ENCODE measurements at places on chromosomes 2 and 18.

DNA sequence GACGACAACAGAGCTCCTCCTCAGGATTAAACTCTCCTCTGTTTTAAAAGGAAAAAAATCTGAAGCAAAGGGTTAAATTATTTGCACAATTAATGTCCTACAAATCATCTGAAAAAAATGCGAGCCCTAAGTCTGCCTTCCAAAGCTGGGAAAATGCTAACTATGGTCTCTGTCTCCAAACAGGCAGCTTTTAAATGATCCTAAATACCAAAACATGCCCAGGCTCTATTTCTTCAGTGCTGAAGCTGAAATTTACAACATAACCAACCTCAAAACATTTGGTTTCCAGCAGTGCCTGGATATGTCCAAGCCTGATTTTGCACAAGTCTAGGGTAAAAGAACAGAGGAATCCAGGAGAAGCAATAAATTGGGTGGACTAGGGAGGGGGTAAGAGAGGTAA is 57.2 kb downstream of the LBH start:
- no peak for DNase-seq

- no peak for DNase-seq
These were observed 392.2 kb upstream of the FIGN start for GRCh38 chr2:164127971-164128527.

GRCh38 chr2:218128781-218129457 is 3.1 kb downstream of the CXCR2 start:
- DNase-seq = no peak

DNA sequence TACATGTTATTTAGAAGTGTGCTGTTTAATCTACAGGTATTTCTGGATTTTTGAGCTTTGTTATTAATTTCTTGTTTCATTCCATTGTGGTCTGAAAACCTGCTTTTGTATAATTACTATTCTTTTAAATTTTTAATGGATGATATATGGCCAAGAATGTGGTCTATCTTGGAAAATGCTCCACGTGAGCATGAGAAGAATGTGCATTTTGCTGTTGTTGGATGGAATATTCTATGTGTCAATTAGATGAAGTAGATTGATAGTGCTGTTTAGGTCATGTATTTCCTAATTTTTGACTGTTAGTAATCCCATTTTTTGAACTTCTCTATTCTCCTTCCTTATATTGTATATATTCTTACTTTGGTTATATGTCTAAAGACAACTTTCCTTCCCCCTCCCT is 19.9 kb upstream of the TTN start:
- DNase-seq = no peak

DNA sequence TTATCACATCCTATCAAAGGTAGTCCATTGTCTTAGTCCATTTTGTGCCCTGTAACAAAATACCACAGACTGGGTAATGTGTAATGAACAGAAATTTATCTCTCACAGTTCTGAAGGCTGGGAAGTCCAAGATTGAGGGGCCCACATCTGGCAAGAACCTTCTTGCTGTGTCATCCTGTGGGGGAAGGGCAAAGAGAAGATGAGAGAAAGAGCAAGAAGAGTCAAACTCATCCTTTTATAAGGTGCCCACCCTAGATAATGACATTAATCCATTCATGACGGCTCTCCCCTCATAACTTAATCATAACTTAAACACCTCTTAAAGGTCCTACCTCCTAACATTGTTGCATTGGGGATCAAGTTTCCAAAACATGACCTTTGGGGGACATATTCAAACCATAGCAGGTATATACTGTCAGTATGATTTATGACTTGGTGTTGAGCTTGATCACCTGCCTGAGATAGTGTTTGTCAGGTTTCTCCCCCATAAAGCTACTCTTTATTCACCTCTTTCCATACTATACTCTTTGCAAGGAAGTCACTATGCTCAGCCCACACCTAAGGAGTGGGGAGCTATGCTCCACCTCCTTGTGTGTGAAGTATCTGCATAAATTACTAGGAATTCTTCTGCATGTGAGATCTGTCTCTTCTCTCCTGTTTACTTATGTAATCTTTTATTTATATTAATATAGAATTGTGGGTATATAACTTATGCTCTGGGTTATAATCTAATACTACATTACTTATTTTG is 5.2 kb upstream of the MAP3K2 start:
- DNase-seq = peak; percentile 40

DNA sequence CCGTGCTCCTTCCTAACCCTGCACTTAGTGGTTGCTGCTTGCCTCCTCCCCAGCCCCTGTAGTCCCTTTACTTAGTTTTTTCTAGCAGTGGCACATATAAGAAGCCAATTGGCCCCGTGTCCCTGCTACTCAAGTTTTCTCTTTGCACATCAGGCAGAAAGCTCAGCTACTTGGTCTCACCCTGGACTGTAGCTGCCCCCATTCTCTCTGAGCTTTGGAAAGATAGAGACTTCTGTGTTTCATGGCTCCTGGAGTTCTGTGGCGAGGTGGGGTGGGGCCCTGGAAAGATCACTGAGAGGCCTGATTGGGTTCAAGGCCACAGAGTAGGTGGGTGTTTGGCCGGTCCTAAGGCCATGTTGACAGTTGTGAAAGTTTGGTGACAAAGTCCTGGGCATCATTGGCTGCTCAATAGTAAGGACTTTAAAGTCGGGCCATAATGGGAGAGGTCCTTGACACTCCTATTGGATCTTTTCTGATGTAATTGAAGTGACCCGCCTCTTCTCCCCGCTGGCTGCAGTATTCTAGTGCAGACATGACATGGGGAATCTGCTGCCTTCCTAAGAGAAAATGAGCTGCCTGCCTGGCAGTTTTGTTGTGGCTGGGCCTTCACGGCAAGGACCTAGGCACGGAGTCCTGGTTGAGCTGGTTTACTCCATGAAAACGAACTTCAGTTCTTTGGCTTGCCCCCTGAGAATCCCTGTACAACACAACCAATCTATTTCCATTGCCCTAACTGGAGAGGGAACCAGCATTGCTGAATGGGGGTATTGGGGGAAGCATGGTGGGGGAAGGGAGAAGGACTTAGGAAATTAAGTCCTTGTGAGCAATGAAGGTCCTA is 26.2 kb upstream of the CYP27A1 start:
- no peak for DNase-seq

DNA sequence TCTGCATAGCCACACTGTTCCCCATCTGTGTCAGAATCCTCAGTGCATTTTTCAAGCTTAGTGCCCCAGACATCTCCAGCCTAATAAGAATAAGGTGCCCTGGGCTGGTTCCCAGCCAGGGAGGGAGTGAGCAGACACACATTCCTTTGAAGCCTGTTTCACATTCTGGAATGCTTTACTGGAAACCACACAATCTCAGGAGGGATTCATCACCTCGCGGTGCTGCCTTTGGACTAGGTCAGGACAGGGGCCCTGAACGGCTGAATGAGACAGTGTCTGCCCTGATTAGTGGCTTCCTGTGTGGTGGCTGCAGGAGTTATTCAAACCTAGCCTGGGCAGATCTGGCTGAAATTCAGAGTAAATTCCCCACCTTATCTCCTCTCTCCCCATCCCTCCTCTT is 108.0 kb upstream of the LDAH start:
- DNase-seq = no peak

GRCh38 chr2:102251042-102251848 is 60.1 kb upstream of the IL1RL1 start:
- DNase-seq = peak; percentile 28

GRCh38 chr2:128498086-128498485 is 179.4 kb upstream of the HS6ST1 start:
- no peak for DNase-seq

DNA sequence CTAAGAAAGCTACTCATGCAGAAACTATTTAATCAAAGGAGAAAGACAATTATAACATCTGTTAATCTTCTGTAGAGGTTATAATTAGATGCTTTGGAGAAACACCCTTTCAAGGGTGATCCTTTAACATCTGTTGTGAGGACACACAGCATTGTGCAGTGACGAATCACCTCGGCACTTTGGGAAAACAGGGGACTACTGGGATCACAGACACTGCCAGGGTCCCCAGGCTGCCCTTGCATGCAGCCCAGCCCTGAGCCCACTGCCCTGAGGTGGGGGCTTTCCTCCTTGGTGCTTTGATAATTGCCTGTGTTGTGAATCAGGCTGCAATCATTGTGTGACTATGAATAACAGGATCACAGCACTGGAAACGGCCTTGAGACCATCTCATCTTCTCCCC is 10.6 kb downstream of the NCKAP5 start:
- no peak for DNase-seq

- DNase-seq = no peak
These were observed 1.2 kb downstream of the MAT2A start for GRCh38 chr2:85540133-85540648.

DNA sequence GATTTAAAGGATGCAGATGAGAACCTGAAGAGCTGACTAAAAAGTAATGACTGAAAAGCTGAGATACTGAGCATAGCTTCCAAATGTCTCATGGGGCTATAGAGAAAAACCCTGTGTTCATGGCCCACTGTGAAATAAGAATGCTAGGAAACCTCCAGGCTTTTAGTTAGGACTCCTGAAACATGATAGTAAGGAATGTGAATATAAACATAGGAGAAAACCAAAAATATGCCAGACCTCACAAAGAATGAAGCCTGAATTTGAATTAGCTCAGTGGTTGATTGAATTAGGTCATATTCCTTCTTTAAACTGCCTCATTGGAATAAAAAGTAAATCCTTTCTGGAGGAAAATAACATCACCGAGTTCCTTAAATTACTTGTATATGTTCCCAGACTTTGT is 194.5 kb upstream of the NXPH2 start:
- no peak for DNase-seq

GRCh38 chr2:98201576-98201975 is 114.6 kb downstream of the VWA3B start:
- no peak for DNase-seq

DNA sequence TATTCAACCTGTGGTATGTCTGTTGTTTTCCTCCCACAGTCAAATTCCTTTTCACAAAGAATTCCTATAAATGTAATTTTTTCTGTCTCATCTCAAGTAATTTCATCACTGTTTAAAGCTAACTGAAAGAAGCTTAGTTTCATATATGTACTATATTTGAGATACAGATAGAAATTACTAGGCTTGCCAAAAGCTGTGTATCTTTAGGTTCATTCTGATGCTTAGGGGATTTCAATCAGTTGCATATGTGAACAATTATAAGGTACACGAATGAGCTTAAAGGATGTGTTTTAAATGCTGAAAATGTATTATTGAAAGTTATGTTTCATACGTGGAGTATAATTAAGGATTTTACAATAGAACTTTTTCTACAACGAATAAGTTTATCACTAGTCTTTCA is 59.2 kb upstream of the DSG1 start:
- no peak for DNase-seq

- no peak for DNase-seq
These were observed 132.1 kb downstream of the SH3RF3 start for GRCh38 chr2:109260886-109261700.

- no peak for DNase-seq
These were observed 69.6 kb downstream of the ZNF516 start for GRCh38 chr18:76425146-76426131.

- DNase-seq = no peak
These were observed 30.0 kb downstream of the RNF125 start for GRCh38 chr18:32048507-32049091.

GRCh38 chr2:7725171-7725849 is 808.1 kb downstream of the RNF144A start:
- DNase-seq = no peak

- no peak for DNase-seq
These were observed 12.3 kb upstream of the RESP18 start for GRCh38 chr2:219344751-219345430.

GRCh38 chr2:19336781-19337180 is 21.6 kb downstream of the OSR1 start:
- no peak for DNase-seq

- no peak for DNase-seq
These were observed 157.4 kb downstream of the FBXO15 start for GRCh38 chr18:73990258-73990657.

DNA sequence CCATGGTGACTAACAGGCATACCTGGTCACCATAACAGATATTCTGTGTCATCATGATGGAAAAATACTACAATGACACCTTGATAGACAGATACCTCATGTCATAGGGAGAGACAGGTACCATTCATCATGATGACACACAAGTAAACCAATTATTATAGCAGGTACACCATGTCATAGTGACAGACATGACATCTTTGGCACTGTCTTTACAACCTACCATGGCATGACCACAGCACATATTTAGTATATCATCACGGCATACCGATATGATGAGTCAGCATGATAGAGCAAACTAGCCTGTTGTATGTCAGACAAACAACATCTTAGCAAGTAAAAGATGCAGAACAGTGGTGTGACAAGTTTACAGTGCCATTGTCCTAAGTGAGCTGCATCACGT is 101.3 kb upstream of the KLHL29 start:
- no peak for DNase-seq

- no peak for DNase-seq
These were observed 164.8 kb upstream of the ACVR2A start for GRCh38 chr2:147679955-147680531.

GRCh38 chr2:135099802-135100483 is 47.9 kb downstream of the RAB3GAP1 start:
- DNase-seq = no peak

GRCh38 chr2:69848186-69848790 is 18.8 kb downstream of the GMCL1 start:
- DNase-seq = no peak

- DNase-seq = peak; percentile 40
These were observed 64.1 kb downstream of the CHRNA1 start for GRCh38 chr2:174699993-174700766.

DNA sequence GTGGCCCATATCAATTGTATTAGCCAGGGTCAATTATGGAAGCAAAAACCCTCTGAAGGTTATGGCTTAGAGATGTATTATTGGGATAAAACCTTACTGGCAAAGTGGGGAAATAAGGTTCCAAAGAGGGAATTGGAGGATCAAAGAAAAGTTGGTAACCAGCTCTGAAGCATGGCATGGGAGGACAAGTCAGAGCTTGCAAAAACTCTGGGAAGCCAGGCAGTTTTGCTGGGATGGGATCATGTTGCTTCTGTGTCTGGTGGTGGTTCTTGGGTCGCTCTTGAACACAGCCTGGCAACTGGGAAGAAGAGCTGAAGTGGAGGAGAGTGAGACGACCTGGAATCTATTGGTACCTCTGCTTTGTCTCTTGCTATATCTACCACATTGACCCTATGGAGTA is 162.6 kb downstream of the PMAIP1 start:
- no peak for DNase-seq

DNA sequence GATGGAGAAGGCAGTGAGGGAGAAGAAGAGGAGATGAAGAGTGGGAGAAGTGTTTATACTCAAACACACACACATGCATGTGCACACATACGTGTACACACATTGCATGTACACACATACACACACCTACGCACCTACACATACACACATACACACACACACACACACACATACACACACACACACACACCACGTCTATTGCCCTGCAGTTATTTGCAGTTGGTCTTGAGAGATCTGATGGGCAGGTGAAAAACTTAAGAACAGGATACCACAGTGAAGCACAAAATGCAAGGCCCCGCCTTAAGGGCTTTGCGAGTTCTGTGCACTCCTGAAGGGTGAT is 190.2 kb downstream of the MYCN start:
- DNase-seq = no peak

DNA sequence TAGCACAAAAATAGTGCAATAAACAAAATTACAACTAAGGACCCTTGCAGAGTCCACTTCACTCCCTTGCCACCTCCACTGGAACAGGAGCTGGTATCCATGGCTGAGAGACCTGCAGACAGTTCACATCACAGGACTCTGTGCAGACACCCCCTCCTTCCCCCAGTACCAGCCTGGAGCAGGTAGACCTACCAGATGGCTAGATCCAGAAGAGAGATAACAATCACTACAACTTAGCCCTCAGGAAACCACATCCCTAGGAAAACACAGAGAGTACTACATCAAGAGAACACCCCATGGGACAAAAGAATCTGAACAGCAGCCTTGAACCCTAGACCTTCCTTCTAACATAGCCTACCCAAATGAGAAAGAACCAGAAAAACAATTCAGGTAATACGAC is 49.8 kb downstream of the FBXO15 start:
- DNase-seq = no peak
